ENCODE measurements at places on chromosomes 2 and 18.

DNA sequence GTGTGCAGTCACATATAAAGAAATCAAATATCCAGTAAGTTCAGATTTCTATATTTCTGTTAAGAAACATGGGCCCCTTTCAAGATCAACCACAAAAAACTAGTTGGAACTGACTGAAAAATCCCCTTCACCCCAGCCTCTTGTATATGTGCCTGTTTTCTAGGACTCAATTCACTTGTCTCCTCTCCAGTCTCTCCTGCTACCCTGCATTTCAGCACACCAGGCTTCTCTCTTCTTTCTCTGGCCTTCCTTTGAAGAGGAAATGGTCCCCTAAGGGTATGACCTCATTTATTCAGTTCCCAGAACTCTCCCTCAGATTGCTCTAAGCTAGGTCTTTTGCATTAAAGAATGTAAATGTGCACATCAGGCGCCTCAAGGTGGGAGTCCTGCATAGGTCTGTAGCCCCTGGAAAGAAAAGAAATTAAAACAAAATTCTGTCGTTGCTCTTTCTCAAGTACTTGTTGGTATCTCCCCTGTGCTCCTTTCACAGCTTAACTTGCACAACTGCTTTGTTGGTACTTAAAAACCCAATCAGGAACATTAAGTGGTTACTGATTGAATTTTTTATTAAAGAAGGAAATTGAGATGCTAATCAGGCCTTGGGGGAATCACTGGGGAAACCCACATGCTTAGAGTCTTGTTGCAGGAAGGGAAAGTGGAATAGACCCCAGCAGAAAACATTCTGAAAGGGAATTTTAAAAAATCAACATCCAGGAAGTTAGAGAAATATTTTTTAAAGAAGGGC lies 278.4 kb downstream of the AGPS start:
- no peak for DNase-seq

DNA sequence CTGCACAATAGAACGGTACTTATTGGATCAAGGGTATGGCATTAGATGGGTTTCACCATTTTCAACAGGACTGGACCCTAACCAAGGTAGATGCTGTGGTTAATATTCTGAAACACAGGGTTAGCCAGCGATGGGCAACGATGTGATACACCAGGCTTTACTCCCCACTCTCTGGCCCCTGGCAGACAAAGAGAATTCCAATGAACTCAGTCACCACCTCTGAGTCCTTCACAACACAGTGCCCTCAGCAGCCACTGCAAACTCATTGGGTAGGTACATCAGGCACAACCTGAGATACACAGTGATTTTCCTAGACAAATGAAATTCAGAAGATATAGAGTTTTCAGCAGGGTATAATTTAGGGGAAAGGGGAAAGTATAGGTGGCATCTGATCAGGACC lies 634.5 kb downstream of the ZEB2 start:
- DNase-seq = no peak

DNA sequence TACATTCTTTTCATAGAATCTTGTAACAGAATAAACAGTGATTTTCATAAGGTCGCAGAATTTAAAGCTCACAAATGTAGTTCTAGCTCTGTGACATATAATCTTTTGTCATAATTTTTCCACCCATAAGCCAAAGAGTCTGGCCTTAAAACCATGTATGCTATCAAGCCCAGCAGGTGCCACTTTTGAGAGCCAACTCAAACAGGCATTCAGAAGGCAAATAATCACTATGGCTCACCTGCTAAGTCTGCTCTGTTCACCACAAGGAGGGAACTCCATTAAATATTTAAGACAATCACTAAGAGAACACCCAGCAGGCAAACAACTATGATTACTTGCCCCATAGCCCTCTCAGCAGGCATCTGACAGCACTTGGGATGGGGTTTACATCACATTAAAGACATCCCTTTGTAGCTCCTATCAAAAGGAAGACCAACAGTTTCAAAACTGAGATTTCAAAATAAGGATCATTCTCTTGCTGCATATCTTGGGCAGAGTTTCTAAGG lies 241.6 kb downstream of the PDE11A start:
- no peak for DNase-seq

- DNase-seq = no peak
These were observed 154.1 kb upstream of the BOD1L2 start for GRCh38 chr18:56992777-56993176.

DNA sequence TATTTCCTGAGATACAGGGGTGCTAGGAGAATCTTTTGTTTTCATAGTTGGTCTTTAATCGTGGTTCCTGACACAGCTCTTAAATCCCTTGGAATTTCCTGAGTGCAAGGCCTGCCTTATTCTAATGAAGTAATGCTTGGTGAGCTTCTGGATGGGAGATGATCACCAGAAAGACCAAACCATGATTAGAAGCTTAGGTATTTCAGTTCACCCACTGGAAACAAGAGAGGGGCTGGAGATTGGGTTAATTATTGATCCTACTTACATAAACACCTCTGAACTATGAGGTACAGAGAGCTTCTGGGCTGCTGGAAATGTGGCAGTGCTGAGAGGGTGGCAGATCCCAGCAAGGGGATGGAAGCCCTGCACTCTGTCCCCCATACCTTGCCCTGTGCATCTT lies 406.8 kb downstream of the THSD7B start:
- DNase-seq = no peak

- DNase-seq = no peak
These were observed 76.1 kb downstream of the KCNF1 start for GRCh38 chr2:10987861-10988260.

Measured in Panc1 (cell line).